ENCODE measurements at places on chromosomes 13 and 19. TPM values are rescaled to one million over a fixed set of nuclear protein-coding genes. Genes with fewer than 3 reads are reported as not detected.

DNA sequence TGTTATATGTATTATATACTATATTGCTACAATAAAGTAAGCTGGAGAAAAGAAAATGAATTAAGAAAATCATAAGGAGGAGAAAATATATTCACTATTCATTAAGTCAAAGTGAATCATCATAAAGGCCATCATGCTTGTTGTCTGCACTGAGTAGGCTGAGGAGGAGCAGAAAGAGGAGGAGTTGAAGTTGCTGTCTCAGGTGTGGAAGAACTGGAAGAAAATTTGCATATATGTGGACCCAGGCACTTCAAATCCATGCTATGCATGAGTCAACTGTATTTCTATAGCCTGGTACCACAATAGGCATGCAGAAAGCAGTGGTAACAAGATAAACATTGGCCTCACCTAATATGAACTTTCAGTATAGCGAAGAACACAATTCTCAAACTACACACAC, 135.9 kb upstream of the SGCG start:
- DNase-seq = no peak
- H3K27ac ChIP-seq = no peak overlapping the region
- no peak overlapping the region for H3K4me3 ChIP-seq
- H3K4me1 ChIP-seq = no peaks in the 10 kb centered on the region
- no peaks in the 10 kb centered on the region for H3K27me3 ChIP-seq

GRCh38 chr13:25902891-25903341, 148.9 kb downstream of the SHISA2 start:
- DNase-seq = no peak
- no peaks in the 10 kb centered on the region for H3K27me3 ChIP-seq
- no peak overlapping the region for H3K27ac ChIP-seq
- no peak overlapping the region for H3K4me3 ChIP-seq
- no peaks in the 10 kb centered on the region for H3K36me3 ChIP-seq

DNA sequence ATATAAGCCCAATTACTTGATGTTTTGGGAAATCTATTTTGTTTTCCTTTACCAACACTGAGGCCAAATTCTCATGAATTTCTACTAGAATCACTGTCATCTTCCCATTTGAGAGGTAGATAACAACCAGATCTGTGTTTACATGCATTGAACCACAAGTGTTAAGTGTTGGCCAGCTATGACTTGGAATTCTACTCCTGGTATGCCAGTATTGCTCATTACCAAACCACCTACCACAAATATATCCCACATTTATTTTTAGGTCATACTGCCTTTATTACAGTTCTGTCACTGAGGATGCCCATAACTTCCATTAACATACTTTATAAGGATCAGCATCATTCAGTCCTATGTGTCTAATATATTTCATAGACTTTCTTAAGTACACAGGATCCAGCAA, 328.9 kb downstream of the DIAPH3 start:
- no peaks in the 10 kb centered on the region for H3K4me1 ChIP-seq
- H3K4me3 ChIP-seq = no peak overlapping the region
- no peaks in the 10 kb centered on the region for H3K36me3 ChIP-seq
- H3K27ac ChIP-seq = no peak overlapping the region
- DNase-seq = no peak

- H3K4me1 ChIP-seq = no peaks in the 10 kb centered on the region
- DNase-seq = no peak
- no peak overlapping the region for H3K27ac ChIP-seq
- no peaks in the 10 kb centered on the region for H3K36me3 ChIP-seq
- H3K27me3 ChIP-seq = no peaks in the 10 kb centered on the region
- H3K4me3 ChIP-seq = no peak overlapping the region
These were observed 14.8 kb downstream of the SLC5A5 start for GRCh38 chr19:17886515-17886914.

GRCh38 chr19:28420811-28421550, 792.0 kb downstream of the UQCRFS1 start:
- DNase-seq = no peak
- no peak overlapping the region for H3K27ac ChIP-seq
- no peaks in the 10 kb centered on the region for H3K4me1 ChIP-seq

GRCh38 chr13:91805605-91806004, 407.2 kb downstream of the GPC5 start:
- H3K4me1 ChIP-seq = no peaks in the 10 kb centered on the region
- no peaks in the 10 kb centered on the region for H3K27me3 ChIP-seq
- H3K27ac ChIP-seq = no peak overlapping the region

The ZNF112 gene
- 8.0 TPM for total RNA-seq

The MYH14 gene
- 11.8 TPM for total RNA-seq

The ZNF708 gene
- 16.0 TPM for total RNA-seq

The KIR3DL2 gene
- total RNA-seq = not detected

The CD177 gene
- total RNA-seq = 6.0 TPM

The ZNF540 gene
- 6.6 TPM for total RNA-seq

The RINL gene
- total RNA-seq = 5.7 TPM

The KIR3DL3 gene
- total RNA-seq = not detected

The ZNF567 gene
- 7.9 TPM for total RNA-seq

The ZIC5 gene
- not detected for total RNA-seq
